GM04504 (cell line): ENCODE measurements at places on chromosomes 5 and 9.
A peak's percentile ranks its signal among the peaks of the same experiment; 100 is the strongest.

DNA sequence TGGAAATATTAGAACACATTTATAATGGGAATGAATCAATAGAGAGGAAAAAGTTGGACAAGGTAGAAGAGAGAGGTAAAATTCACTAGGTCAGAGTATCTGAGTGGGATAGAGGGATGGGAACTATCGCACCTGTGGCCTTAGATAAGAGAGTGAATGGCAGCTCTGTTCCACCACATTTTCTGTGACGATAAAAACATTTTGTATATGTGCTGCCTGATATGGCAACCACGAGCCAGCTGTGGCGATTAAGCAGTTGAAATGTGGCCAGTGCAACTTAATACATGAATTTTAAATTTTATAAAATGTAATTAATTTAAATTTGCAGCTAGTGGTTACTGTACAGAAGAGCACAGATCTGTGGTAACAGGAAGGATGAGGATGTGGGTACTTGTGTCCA lies 46.7 kb downstream of the ZNF354A start:
- no peak for DNase-seq

DNA sequence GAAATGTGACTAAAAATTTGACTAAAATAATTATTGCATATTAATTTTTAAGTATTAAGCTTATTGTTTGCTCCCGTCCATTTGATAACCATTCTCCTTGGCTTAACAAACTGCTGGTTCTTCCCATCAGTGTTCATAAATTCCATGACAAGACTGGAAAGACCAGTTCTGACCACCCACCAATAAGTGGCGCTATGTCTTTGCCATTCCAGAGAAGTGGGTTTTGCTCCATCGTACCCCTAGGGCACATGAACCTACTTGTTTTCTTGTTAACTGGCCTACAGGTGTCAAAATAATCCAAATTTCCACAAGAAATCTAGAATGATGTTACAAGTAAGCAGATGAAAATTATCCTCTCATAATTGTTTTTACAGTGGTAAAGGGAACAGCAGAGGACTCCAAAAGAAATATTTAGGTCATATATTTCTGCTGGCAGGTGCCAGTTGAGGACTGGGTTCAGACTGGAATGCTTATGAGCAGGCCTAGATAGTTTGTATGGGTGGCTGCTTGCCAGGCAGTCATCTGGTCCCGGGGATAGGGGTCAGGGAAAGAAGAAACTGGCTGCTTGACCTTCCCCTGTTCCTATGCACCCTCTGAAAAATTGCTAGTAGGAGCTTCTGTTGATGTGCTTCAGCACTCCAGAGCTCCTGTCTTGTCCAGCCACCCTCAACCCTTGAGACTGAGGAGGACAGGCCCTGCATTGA lies 283.1 kb upstream of the ADAMTSL1 start:
- no peak for DNase-seq

DNA sequence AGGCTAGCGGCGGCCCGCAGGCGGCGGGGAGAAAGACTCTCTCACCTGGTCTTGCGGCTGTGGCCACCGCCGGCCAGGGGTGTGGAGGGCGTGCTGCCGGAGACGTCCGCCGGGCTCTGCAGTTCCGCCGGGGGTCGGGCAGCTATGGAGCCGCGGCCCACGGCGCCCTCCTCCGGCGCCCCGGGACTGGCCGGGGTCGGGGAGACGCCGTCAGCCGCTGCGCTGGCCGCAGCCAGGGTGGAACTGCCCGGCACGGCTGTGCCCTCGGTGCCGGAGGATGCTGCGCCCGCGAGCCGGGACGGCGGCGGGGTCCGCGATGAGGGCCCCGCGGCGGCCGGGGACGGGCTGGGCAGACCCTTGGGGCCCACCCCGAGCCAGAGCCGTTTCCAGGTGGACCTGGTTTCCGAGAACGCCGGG lies 253 bp downstream of the SLC12A2 start:
- no peak for DNase-seq

GRCh38 chr9:15505921-15506320 lies 4.8 kb downstream of the PSIP1 start:
- DNase-seq, result no peak

- no peak for DNase-seq
Observed at GRCh38 chr9:114790521-114790920, 15.3 kb downstream of the TNFSF15 start.

DNA sequence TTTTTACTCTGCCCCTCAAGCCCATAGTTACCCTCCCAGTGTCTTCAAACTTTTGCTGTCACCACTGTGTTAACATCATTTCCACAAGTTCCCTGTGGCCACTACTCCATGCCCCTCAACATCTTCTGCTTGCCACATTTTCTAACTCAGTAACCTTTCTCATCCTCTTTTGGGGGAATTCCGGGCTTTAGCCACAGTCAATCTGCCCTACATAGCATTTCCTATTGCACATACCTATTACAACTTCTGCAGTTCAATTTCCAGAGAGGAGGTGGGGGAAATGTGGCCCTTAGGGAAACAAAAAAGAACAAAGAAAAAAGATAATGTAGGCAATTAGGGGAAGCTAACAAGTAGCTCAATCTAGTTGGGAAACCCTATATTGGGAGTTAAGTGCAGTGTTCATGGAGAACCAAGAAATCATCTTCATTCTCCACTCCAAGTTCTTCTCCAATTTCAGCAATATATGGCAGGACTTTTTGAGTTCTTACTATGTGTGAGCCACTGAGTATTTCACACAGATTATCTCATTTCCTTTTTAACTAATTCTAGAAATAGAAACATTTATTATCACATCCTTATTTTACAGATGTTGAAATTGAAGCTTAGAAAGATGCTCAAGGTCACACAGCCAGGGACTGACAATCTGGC lies 40.2 kb upstream of the LPAR1 start:
- no peak for DNase-seq

GRCh38 chr5:168843277-168844015 lies 264.3 kb upstream of the PANK3 start:
- DNase-seq, result peak; percentile 16

DNA sequence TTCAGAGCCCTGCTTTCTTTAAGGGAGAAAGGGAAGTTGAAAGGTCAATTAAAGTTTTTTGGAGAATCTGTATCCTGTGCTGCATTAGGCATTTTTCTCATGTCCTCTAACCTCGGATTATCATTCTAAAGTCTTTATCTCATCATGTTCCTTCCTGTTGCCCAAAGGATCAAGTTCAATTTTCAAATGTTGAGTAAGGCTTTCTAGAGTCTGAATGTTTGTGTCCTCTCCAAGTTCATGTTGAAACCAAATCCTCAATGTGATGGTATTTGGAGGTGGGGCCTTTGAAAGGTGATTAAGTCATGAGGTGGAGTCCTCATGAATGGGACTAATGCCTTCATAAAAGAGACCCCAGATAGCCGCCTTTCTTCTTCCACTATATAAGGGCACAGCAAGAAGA lies 20.2 kb upstream of the TNC start:
- DNase-seq, result no peak

- DNase-seq, result no peak
Observed at GRCh38 chr9:79868567-79869189, 296.9 kb downstream of the TLE4 start.

DNA sequence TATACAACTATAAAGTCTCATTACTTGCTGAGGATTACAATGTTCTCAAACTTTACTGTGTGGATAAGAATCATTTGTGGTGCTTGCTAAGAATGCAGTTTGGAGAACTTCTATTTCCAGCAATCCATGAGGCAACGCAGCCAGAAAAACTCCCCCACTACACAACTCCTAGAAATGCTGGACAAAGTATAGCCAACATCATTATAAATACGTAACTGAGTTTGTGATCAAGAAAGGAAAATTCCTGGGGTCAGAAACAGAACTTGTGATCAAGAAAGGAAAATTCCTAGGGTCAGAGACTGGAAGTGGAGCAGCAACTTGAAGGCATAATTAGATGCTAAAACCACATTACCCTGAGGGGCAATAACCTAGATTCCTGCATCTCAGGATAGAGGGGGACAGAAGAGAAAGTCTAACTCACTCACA lies 81.1 kb downstream of the MAT2B start:
- DNase-seq, result no peak

GRCh38 chr5:14859980-14860379 lies 11.6 kb downstream of the ANKH start:
- no peak for DNase-seq

DNA sequence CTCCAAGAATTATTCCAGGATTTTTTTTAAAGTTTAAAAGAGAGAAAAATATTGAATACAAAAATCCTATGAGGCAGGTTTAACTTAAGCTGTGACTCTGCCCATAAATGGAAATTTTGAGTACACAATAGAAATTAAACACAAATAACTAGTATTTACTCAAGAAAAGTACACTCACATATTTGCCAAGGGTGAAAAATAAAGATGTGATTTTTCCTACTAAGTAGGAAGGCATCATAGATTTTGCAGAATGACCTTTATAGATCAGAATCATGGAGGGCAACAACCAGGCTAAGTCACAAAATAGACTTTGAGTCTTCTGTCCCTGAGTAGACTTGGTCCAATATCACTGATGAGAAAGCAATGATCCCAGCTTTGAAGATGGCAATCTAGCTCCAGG lies 102.7 kb upstream of the SLC12A2 start:
- DNase-seq, result no peak

DNA sequence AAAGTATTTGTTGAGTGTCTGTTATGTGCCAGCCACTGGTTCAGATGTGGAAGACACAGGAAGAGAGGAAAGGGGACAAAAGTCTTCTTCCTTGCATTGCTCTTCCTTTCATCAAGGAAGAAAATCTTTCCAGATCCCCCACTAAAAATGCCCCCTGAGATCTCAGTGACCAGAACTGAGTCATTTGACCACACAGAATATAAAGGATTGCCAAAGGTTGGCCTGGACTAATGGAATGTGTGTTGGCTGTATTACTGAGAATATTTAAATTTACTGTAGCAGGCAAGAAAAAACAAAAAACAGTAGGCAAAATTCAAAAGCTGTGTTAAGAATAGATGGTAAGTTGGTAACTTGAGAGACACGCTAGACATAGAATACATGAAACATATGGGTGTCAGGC lies 10.0 kb upstream of the SEPTIN8 start:
- no peak for DNase-seq

GRCh38 chr5:1288439-1289335 lies 6.2 kb downstream of the TERT start:
- DNase-seq, result no peak

DNA sequence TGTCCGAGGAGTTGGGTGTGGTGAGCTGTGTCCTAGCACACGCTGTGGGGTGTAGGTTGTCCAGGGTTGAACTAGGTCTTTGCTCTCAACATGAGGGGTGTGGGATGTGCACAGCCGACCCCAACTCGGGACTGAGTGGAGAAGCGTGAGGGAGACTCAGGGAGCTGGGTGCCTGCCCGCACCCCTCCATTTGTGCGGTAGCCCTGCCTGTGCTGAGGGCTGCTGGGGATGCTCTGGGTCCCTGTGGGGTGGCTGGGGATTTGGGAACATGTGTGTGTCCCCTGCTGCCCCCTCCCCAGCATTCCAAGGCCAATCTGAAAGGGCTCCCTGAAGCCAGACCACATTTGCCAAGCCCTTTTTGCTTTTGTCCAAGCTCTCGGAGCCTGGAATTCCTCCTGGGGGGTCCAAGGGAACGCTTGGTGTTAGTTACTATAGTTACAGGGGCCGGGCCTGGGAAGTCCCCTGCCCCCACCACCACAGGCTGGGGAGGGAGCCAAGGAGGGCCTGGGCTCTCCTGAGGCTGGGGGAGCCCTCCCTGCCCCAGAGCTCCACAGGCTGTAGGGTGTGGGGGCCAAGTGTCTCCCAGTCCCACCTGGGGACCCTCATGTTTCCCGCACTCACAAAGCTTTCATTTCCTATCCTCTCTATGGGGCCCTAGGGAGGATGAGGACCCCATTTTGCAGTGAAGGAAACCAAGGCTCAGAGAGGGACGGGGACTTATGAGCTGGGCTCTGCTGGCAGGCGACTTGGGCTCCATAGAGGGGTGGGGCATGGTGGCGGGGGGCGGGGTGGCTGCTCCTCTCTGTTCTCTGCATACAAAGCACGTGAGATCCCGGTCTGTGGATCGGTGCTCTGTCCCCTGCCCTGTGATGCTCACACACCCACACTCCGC lies 1.1 kb downstream of the CRB2 start:
- no peak for DNase-seq

DNA sequence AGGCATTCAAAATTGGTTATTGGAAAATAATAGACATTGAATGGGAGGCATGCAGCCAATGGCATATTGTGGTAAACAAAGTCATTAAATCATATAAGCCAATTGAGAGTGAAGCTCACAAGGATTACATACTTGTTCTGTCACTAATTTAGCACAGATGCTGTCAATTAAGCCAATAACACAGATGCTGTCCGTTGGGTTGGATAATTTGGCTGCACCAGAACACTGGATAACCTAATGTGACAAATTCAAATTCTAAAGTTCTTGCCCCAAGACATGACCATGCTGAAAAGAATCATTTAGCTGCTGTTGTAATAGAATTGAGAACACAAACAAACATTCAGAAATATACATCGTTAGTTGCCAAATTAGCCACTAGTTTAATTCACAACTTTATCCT lies 1796.4 kb downstream of the EFNA5 start:
- DNase-seq, result no peak

- DNase-seq, result peak; percentile 46
Observed at GRCh38 chr9:121598167-121598964, 53.1 kb upstream of the DAB2IP start.

DNA sequence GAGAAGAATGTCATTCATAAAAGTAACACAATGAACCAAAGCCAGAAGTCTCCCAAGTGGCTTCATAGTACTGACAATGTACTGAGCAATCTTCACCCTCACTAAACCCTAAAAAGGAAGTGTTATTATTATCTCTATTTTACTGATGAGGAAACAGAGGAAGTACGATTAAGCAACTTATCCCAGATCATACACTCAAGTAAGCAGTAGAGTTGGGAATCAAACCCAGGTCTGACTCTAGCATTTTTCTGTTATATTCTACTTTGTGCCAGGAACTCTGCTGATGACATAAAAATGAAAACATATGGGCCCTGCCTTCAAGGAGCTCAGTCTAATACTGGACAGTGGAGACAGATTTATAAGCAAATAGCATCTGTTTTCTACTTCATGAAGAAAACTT lies 109.2 kb downstream of the RAPGEF6 start:
- no peak for DNase-seq

- DNase-seq, result no peak
Observed at GRCh38 chr5:59685191-59685530, 208.4 kb downstream of the PDE4D start.

DNA sequence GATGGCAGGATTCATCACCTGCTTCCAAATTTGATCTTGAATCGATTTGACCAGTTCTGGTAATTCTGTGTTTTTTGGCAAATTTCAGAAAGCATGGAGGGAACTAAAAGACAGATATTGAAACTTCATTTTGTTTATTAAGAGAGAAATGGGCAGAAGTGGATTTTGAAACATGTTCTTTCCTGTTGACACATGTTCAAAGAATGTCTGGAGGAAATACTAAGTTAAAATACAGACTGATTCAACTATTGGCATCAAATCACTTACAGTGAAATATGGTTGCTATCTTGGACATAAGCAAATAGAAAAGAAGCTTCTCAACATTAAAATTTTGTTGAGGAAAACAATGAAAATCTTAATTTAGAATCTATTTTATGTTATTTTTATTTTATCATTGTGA lies 19.3 kb upstream of the GZMK start:
- no peak for DNase-seq

GRCh38 chr5:42517164-42517563 lies 93.9 kb downstream of the GHR start:
- no peak for DNase-seq
